SIG-M5 (cell line): ENCODE measurements at places on chromosomes 12 and 14.

GRCh38 chr14:64215274-64215673 lies 78.9 kb downstream of the ESR2 start:
- no peak for DNase-seq

- no peak for DNase-seq
Observed at GRCh38 chr12:6057700-6058099, 66.8 kb downstream of the VWF start.

- DNase-seq = no peak
Observed at GRCh38 chr12:130831876-130832405, 7.1 kb downstream of the STX2 start.

DNA sequence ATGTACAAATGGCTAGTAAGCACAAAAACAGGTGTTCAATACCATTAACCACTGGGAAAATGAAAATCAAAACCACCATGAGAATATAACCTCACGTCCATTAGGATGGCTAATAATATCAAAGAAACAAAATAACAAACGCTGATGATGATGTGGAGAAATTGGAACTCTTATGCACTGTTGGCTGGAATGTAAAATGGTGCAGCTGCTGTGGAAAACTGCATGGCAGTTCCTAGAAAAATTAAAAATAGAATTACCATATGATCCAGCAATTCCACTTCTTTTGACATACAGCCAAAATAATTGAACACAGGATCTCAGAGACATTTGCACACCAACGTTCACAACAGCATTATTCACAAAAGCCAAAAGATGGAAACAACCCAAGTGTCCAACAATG lies 51.5 kb downstream of the TMPRSS12 start:
- DNase-seq = no peak

- DNase-seq = no peak
Observed at GRCh38 chr12:105725054-105725453, 394.6 kb downstream of the C12orf75 start.

DNA sequence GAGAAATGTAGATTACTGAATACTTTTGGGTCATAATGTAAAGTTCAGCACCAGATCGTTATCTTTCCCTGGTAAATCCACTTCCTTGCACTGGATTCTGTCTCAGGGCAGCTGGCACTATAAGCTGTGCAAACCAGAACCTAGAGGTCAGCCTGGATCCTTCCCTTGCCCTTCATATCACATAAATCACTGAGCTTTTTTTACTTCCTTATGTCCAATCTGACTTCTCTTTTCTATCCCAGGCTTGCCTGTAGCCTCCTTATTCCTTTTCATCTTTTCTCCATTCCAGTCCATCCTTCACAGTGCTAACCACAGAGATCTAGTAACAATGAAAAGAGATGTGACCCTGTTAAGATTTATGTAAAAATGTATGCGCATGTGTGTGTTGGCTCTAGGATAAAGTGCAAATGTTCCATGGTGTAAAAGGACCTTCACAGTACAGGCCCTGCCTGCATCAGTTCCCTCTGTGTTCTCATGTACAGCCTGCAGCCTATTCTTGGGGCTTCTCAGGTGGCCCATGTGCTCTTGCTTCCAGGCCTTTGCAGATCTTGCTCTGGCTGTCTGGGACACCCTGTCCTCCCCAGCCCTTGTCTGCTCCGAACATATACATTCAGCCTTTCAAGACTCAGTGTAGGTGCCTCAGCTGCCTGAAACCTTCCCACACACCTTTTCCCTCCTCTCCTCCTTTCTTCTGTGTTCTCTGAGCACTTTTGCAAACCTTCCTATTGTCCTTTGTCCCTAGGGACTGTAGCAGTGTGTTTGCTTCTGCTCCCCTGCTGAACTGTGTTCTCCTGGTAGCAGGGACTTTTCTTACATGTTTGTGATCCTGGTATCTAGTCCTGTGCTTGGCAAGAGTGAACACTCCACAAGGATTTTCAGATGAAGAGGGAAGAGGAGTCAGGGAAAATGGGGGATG lies 30.0 kb downstream of the PELI2 start:
- no peak for DNase-seq

DNA sequence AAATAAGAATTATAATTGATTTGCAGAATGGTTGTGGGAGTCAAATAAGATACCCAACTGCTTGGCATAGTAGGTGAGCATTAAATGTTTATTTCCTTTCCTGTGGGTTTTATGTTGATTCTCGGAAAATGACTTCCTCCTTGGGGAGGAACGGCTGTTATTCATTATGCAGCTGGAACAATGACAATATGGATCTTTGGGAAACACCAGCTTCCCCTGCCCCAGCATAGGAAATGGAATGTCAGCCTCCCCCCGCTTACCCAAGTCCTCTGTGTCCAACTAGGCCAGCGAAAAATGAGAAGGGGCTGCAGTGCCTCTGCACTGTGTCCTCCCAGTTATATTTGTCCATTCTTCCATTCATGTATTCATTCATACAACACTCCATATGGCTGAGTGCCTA lies 11.7 kb upstream of the CCDC177 start:
- DNase-seq = no peak

DNA sequence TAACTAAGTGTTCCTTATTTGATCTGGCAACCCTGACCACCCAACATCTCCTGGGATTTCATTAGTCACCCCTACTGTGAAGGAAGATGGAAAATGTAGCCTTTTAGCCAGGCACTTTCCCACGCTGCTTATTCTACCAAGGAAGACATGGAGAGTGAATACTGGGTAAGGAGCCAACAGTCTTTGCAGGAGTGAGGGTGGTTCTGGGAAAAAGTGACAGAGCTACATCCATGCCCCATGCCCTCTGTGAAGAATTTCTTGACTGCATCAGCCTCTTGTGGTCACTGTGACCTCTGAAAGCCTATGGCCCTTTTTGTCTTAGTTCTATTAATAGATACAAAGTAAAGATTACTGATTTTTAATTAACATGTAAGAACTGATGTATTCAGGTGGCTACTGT lies 196.0 kb upstream of the EEA1 start:
- DNase-seq = no peak
